ENCODE measurements at places on chromosomes 3 and 15.

- DNase-seq = no peak
Measured at GRCh38 chr15:101549647-101550046, 60.1 kb upstream of the PCSK6 start.

DNA sequence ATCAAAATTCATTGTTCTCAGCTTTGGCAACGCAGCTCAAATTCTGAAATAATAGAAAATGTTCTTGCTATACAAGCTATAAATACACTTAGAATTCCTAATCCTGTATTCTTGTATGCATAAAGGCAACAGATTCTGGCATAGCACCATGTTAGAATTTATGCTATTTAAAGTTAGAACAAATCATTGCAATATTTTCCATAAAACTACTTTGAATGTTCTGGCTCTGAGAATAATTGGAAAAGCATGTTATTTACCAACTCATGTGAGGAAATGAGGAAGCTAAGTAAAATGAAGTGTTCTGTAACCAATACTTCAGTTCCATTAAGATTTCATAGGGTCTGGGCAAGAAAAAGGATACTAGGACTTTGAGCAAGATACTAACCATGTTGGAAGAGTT, 888.9 kb downstream of the SQOR start:
- no peak for DNase-seq

GRCh38 chr3:49018707-49019006, 277 bp upstream of the DALRD3 start:
- no peak for DNase-seq

DNA sequence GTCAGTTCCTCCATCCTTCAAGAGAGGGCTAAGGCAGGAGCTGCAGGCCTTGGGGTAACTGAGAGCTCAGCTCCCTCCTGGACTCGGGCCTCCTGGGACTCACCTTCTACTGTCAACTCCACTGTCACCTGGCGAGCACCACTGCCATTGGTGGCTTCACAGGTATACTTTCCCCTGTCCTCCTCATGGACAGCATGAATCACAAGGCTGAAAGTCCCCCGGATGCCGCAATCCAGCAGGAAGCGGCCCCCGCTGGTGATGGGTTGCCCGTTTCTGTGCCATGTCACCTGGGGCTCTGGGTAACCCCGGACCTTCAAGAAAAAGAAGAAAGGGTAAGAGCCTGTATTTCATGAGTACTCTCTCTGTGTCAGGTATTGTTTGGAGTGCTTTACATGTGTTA, 131.9 kb downstream of the MYLK start:
- DNase-seq = no peak

DNA sequence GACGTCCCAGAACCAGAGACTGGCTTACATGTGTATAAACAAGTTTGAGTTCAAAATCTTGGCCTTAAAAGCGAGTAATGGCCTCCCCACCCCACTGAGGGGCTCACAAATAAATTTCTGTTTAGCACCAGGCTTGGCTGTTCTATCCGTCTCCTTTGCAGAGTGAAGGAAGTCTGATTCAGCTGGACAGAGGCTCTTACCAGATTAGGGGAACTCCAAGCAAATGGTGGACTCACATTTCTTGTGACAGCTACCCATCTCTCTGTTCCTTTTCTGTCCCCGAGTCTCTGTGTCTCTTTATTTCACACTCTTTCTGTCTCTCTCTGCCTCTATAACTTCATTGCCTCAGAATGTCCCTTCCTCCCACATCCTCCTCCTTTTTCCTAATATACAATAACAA, 62.7 kb downstream of the DGKG start:
- no peak for DNase-seq

DNA sequence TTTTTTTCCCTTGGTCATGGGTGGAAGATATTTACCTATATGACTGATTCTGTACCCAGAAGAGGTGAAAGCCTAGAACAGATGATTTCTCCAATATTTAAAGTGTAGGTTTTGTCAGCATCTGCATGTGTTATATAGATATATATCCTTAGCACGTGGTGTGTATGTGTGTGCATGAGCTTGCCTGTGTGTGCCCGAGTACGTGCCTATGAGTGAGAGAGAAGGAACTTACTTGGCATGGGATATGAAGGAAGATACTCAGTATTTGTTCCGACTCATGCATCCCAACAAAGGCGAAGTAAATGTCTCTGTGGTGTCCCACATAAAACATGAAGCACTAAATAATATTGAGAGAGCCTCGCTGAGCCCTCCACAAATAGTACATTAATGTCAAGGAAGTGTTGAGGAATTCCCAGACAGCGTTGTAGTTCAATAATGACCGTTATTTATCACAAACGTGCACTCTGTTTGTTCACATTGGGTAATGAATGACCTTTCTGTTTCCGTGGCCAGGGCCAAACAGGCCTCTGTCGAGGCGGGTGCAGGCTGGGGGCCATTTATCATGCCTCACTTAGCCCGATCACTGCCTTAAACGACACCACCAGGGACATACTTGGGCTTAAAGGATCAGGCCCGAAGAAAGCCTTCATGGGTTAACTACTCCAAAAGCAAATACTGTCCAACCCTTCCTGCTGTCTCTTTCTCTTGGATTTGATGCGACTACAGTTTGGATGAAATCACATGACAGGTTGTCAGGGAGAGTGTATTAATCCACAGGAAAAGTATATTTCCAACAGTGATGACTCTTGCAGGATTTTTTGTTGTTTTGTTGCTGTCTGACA, 267.7 kb downstream of the PTPRG start:
- no peak for DNase-seq

- DNase-seq = no peak
Measured at GRCh38 chr3:65091565-65091964, 403.8 kb upstream of the ADAMTS9 start.

DNA sequence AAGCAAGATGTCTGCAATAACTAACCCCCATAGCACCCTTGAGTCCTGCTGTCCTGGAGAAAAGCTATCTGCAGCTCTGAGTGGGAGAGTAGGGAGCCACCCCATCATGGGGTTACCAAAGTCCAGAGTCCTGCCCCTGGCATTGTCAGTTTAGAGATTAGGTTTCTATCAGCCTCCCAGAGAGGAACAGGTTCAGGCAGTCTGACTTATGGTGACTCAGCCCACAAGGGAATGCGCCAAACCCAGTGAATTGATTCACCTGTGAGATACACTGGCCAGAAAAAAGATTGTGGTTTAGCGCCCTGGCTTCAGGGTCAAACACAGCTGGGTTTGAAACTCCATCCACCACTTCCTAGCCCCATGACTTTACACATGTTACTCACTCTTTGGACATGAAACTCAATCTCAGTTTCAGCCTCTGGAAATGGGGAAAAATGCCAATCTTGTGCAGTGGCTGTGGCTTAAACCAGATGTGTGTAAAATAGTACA, 263.6 kb upstream of the HES1 start:
- no peak for DNase-seq

DNA sequence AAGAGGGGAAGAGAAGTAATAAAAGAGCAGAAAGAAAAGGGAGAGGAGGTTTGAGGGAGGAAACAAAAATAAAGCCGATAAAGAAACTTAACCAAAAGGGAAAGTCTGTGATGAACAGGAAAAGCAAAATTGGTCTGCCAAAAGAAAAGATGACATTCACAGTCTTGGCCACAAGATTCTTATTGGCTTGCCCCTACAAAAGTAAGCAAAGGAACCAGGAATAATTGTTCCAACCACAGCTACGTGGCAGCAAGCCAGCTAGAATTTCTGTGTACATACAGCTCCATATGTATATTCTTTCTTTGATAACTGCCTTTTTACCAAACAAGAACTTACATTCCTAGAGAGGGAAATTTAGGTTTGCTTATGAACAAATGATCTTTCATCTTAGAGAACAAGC, 79.6 kb downstream of the MLH1 start:
- DNase-seq = no peak

DNA sequence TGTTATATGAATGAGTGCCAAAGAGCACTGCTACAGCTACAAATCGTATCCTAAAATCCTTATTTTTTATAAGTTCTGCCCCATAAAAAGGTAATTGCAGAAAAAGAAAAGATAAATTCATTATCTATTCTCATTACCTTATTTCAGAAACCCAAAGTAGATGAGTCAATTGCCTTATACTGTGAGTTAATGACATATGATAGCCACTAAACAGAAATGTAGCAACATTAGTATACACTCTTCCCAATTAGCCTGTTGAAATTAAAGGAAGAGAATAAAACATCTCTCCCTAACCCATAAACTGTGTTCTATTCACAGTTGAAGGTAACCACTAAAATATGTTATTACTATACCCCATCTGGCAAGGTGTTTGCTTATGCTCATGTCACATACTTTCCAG, 11.0 kb downstream of the TBL1XR1 start:
- DNase-seq = no peak

- no peak for DNase-seq
Measured at GRCh38 chr15:81023483-81024264, 23.0 kb downstream of the TLNRD1 start.

DNA sequence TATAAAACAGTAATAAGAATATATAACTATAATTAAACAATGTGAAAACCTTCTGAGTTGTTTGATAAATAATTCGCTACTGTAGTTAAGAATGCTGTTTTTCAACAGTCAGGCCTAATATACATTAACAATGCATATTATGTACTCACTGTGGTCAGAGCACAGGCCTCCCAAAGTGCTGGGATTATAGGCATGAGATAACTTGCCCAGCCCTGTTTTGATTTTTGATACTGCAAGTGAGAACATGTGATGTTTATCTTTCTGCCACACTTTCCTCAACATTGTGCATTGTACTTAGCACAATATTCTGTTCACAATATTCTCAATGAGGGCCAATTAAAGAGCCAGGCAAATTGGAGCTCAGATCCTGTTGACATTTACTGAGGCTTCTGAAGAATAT, 274.5 kb upstream of the RARB start:
- no peak for DNase-seq

DNA sequence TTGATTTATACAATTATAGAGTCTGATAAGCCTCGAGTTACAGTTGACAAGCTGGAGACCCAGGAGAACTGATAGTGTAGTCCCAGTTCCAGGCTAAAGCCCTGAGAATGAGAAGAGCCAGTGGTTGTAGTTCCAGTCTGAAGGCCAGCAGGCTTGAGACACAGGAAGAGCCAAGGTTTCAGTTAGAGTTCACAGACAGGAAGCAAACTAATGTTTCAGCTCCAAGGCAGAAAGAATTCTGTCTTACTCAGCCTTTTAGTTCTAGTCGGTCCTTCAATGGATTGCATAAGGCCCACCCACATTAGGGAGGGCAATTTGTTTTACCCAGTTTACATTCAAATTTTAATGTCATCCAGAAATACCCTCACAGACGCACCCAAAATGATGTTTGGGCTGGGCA, 102.7 kb downstream of the CDIN1 start:
- DNase-seq = no peak

DNA sequence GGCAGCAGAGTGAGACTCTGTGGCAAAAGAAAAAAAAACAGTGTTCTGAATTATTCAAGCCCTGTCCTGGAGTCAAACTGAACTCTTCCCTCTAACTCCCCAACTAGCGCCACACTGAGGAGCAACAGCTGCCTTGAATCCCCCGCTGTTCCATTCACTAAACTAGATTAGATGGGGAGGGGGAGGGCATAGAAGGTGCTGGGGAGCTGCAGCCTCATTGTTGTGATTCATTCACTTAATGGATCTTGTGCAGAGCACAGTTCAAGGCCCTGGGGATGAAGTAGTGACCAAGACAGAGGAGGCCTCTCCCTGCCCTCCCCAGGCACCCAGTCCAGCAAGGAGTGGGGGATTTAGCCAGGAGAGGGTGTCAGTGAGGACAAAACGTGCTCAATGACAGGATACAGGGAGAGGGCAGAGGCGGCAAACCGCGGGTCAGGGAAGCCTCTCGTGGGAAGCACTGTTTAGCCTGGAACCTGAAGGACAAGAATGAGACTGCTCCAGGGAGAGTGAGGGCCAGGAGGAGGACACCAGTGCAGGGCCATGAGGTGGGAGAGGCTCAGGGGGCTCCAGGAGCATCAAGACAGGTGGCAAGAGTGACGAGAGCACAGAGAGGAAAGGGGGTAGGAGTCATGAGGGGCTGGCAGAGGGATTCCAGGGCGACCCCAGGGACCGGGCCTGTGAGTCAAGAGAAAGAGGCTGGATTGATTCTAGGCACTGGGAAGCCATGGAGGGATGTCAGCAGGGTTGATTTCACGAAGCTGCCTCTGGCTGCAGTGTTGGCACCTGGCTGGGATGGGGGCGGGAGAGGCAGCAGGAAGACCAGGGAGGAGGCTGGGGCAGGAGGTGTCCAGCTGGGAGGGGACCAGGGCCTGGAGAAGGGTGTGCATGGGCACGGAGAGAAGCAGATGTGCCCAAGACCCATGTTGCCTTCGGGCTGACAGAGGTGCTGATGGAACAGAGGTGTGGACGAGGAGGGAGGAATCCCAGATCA, 31.4 kb downstream of the ALS2CL start:
- no peak for DNase-seq

DNA sequence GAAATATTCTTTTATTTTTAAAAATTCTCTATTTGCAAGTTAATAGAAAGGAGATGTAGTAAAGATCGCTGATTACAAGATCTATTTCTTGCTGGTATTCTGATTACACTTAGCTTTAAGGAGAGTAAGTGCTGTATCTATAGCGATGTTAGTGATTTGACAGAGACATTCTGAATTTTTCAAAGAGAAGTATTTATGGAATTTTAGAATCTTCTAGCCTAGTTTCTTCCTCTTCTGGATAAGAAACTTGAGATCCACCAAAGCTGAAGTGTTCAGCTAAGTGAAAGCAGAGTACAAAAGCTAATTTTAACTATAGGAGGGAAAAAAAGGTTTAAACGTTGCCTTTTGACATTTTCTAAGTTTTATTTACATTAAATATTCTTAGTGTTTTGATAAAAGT, 72.1 kb upstream of the RARB start:
- no peak for DNase-seq

DNA sequence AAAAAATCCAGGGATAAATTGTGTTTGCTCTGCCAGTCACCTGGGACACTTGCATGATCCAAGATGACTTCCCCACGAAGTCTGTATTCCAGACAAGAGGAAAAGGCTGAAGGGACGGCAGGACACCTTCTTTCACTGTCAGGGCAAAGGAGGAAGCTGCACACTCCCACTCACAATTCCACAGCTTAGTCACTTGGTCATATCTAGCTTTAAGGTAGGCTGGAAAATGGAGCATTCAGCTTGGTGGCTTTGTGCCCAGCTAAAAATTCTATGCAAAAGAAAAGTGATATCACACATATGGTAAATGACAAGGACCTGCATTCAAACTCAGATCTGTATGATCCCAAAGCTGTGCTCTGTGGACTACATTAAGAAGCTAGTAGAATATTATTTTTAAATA, 109.2 kb upstream of the TPM1 start:
- no peak for DNase-seq

DNA sequence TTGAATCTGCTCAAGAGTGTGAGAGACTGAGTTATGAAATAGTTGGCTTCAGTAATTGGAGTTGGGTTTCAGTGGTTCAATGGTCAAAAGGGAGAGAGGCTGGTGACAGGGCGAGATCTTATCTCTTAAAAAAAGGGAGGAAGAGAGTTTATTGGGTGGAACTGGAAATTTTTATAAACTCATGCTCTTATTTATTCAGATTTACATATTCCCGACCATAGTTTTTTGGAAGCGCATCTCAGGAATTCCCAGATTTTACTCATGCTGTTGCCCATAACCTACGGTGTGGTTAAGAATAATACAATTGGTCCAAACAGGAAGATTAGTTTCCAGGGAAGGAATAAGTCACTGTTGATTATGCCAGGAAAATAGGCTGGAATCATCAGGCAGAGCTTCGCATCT, 41.4 kb downstream of the CD200 start:
- no peak for DNase-seq
